Activated CD8-positive, alpha-beta memory T cell treated with anti-CD3 and anti-CD28 coated beads, Interleukin-2, amount 50 U/mL, for 4 hours (primary cell): ENCODE measurements at places on chromosomes 4 and X.

- DNase-seq = no peak
Measured at GRCh38 chr4:3349116-3349515, 56.3 kb downstream of the RGS12 start.

DNA sequence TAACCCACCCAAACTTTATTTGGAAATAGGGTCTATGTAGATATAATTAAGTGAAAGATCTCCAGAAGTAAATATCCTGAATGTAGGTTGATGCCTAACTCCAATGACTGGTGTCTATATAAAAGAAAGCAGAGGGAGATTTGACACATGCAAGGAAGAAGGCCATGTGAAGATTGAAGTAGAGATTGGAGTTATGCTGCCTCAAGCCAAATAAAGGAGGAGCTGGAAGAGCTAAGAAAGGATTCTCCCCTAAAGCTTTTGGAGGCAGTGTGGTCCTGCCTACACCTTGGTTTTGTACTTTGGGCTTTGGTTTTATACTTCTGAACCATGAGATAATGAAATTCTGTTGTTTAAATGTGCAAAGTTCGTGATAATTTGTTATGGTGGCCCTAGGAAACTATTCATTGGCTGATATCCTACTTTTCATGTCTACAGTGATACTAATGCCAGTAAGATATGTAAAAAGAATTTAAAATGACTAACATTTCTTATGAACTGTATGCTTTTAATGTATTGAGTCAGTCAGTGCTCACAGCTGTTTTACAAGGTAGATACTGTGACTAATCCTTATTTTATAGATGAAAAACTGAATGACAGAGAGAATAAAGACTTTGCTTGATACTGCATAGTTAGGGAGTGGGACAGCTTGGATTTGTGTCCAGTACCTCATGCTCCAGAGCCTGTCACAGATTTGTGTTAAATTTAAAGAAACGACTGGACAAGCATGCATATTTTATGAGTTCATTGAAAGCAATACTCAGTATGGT is 5.9 kb upstream of the RAB40AL start:
- DNase-seq = no peak

- DNase-seq = no peak
Measured at GRCh38 chrX:147183161-147183560, 368.6 kb upstream of the CXorf51A start.

- DNase-seq = peak; percentile 26
Measured at GRCh38 chr4:7335344-7336066, 99.2 kb downstream of the PSAPL1 start.

- DNase-seq = no peak
Measured at GRCh38 chrX:123851079-123851478, 8.8 kb upstream of the XIAP start.

GRCh38 chrX:53376888-53377287 is 45.6 kb downstream of the SMC1A start:
- DNase-seq = no peak

GRCh38 chrX:39322496-39322895 is 521.2 kb downstream of the MID1IP1 start:
- no peak for DNase-seq

DNA sequence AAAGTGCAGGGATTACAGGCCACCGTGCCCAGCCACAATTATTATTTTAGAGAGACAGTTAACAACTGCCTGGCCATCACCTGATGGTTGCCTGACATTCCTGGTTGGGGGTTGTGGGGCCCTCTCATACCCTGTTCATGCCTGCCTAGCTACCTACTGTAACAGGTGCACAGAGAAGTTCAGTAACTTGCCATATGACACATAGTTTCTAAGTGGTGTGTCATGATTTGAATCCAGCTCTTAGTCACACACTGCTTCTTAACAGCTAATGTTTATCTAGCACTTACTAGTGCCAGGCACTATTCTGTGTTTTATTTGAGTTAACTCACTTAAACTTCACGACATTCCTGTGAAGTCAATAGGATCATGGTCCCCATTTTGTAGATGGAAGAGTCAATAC is 122.7 kb upstream of the JADE1 start:
- no peak for DNase-seq

GRCh38 chr4:5572114-5572513 is 136.2 kb downstream of the EVC2 start:
- no peak for DNase-seq

GRCh38 chr4:53307819-53308780 is 57.8 kb downstream of the SCFD2 start:
- DNase-seq = no peak

- DNase-seq = no peak
Measured at GRCh38 chrX:13699183-13699826, 10.4 kb downstream of the RAB9A start.

- DNase-seq = no peak
Measured at GRCh38 chr4:8103421-8104390, 54.9 kb downstream of the ABLIM2 start.

DNA sequence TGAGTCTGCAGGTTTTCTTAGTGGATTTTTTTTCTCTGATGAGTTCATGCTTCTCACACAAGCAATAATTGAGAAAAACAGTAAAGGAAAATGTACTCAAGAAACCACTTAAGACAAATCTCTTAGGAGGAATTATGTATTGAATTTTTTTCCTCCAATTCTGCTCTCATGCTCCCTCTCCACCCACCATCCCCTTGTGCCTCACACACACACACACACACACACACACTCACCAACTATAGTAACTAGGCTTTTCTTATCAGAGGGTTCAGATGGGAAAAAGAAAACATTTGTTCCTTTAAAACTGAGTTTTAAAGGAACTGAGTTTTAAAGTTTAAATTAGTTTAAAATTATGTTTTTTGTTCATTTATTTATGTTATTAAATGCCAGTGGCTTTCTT is 47.0 kb upstream of the ANXA10 start:
- no peak for DNase-seq

GRCh38 chrX:154779261-154779660 is 16.6 kb downstream of the DKC1 start:
- no peak for DNase-seq

DNA sequence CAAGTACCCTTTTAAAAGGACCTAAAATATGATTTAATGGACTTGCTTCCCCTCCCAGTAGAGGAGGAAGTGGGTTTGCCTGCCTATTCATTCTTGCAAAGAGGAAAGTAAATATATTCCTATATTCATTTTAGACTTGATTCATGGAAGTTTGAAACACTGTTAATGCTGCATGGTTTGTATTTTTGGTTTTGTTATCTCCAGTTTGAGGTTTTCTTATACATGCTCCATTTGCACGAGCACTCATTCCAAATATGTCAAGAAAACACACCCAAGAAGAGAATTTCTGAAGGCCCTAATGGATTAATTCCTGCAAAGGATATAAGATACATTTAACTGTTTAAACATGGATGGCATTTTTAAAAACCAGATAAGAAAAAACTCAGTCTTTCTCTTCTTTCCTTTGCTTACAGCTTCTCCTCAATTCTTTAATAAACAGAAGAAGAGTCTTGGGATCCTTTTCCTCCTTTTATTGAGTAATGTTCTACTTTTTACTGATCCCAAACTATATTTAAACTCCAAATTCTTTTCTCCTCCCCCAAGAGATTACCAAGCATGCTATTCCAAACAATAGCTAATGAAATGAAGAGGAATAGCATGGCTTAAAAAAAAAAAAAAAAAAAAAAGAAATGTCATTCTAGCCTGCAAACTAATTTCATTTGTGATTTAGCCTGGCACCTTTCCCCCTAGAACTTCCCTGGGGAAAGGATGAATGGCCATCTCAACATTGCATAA is 54.6 kb upstream of the LDB2 start:
- no peak for DNase-seq

DNA sequence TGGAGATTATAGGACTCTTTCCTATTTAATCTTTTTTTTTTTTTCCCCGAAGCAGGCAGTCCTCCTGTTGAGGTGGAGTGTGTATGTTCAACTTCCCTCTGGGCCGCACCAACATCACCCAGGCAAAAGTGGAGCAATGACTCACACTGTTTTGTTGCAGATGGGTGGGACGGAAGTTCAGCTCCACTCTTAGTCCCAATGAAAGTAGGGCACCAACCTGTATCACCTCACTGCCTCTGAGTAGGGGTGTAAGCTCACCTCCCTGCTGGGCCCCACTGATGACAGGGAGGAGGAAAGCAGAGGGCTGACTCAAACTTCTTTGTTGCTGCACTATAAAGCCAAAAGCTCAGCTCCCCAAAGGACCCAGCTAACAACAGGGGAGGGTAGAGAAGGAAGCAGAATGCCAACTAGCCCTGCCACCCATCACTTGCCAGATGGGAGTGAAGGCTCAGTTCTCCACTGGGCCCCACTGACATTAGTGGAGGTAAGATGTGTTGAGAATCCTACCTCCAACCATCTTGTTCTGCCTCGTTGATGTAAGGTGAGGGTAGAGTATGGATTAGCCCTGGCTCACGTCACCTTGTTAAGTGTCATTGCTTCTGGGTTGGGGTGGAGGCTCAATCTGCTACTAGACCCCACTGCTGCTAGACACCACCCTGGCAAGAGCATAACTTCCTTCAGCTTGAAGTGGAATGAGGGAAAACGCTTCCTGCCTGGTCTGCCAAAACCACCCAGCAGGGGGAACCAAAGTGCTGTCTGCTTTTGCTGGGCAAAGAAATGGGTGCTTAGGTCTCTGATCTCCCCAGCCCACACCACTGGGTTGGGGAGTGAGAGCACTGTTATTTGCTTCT is 14.1 kb downstream of the RPS6KA3 start:
- peak; percentile 70 for DNase-seq

DNA sequence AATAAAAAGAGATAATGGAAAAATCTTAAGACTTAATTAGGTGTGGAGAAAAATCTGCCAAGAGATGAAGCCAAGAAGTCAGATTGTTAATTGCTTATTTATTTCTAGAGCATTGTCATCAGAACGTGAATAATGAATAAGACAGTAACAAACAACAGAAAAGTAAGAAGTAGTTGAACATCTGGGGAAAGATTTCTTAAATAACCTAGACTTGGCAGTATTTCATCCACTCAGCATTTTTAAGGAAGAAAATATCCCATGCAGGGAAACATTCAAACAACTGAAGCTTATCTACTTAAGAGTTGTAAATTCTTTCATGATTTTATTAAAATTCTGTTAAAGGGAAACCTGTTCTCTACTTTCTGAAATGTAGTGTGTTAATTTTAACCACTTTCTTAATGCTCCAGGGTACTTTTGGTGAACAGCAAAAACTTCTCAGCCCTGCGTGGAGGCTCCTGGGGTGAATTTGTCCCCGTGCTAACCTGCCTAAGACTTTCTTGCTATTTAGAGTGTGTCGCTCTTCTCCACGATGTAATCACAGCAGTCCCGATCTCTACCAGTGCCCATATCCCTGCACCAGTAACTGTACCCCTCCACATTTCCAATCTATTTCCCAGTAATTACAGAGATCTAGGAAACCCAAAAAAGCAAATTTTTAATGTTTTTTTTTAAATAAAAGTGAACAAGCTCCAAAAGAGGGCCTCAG is 124.6 kb downstream of the CORIN start:
- DNase-seq = no peak

- no peak for DNase-seq
Measured at GRCh38 chrX:5236749-5237148, 991.9 kb downstream of the NLGN4X start.

DNA sequence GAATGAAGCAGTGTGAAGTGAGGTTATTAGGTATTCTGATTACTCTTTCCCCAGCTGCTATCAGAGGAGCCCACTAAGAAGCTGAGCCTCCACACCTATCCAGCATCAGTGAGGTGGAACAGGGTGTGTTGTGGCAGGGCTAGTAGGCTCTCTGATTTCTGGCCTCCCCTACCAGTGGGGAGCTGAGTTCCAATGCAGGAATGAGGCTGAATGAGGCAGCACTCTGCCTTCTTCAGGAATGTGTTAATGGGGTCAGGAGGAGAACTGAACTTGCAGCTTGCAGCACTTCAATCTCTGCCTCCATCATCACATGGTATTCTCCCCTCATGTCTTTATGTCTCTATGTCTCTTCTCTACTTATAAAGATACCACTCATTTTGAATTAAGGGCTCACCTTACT is 26.9 kb downstream of the SOX3 start:
- DNase-seq = no peak

DNA sequence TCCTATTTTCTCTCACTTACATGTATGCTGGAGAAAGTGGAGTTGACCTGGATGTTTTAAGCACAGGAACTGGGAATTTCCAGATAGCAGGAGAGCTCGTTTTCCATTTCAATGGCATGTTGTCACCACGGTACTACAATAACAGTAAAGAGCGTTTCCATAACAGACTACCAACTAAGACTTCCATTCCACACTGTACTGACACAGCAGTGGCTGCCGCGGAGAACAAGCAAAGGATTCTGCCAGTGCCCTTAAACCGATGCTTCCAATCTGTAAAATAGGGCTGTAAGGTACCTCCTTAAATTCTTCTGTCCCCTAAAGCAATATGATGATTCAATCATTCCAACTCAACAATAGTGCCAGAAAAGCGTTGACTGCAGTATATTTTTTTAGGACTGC is 143.9 kb downstream of the KLHL13 start:
- DNase-seq = no peak

DNA sequence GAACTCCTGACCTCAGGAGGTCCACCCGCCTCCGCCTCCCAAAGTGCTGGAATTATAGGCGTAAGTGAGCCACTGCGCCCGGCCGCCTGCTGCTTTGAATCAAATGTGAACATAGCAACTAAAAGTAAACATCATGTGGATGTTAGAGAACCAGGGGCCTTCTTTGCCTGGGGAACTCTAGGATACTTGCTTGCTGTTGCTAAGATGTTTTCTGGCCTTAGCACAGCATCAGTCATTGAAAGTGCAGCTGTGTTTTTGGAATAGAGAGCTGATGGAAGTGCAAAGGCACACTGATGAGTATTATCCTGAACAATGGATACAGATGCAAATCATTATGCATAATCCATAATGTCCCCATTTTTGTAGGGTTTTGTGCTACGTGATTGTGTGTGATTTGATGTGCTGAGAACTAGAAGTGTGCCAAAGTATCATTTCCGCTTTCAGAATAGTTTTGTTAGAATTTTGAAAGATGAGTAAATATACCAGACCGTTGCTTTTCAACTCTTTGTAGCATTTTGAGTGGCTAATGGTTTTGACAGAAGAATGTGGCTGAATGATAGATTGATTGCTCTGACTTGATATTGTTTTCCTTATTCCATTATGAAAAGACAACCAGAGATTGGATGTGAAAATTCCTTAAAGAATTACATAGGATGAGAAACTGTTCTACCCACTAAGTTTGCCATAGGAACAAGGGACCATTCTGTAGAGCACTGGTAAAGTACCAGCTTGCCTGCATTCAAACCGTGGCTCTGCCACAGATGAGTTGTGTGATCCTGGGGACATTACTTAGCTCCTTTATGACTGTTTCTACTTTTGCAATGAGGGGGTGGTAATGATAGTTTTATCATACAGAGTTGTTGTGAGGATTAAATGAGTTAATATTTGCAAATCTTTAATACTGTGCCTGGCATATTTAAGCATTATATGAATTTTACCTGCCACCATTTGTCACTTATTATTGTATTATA is 74.7 kb downstream of the REPS2 start:
- no peak for DNase-seq

DNA sequence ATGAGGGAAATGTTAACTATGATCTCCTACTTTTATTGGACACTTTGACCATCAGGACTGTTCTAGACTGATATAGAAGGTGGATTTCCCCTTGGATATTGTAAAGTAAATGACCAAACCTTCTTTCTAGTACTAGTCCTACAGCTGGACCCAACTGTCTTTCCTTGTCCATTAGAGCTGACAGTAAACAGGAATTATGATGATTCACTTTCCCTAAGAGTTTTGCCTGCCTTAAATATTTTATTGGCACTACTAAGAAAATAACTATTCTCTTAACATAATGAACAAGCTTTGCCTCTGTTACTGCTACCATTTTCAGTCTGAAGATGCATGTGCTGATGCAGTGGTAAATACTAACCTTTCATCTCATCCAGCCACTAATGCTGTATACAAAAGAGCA is 915.4 kb downstream of the CENPC start:
- DNase-seq = no peak
